Activated CD8-positive, alpha-beta memory T cell treated with anti-CD3 and anti-CD28 coated beads, Interleukin-2, amount 50 U/mL, for 4 hours (primary cell): ENCODE measurements at places on chromosomes 2 and 18.

DNA sequence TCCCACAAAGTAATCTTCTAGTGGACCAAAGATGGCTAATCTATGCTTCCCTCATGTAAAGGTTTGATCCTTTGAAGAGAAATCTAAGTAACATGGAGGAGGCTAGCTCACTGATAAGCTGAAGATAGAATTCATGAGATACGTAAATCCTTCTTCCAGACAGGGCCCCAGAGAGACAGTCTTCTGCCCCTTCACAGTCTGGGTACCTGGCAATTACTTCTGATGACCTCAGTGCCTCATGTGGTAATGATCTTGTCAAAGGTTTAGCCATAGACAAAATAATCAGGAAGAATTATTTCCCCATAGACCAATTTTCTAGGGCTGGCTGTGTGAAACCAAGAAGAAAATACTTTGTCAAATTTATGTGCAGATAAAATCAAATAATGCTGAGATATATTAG lies 495.8 kb downstream of the METTL4 start:
- DNase-seq: no peak

DNA sequence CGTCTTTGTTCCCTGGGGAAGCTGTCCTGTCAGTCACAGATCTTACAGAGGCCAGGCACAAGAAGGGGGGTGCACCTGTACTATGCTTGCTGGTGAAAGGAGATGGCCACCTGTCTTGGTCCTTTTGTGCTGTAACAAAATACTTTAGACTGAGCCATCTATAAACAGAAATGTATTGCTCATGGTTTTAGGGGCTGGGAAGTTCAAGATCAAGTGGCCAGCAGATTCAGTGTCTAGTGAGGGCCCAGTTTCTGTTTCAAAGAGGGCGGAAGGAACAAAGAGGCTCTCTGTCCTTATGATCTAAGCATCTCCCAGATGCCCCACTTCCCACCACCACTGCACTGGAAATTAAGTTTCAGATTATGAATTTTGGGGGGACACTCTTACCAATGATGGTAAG lies 35.5 kb upstream of the RPL37A start:
- DNase-seq: no peak

DNA sequence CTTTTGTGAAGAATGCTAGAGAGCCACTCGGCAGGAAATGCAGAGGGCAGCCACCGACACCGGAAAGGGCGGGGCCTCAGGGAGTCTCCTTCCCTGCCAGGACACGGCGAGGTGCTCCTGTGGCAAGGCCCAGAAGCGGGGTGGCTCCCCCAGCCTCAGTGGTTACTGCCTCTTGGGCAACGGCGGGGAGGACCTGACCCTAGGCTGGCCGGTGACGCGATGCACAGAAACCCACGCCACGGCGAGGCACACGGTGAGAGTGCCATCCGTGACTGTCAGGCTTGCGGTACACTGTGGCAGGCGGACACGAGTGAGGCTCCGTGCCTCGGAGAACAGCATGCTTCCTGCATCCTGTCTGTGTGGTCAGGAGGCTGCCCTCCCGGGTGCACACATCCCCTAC lies 47.8 kb downstream of the ZAP70 start:
- DNase-seq: peak; percentile 48

GRCh38 chr2:170013802-170014551 lies 164.0 kb upstream of the MYO3B start:
- DNase-seq: no peak

DNA sequence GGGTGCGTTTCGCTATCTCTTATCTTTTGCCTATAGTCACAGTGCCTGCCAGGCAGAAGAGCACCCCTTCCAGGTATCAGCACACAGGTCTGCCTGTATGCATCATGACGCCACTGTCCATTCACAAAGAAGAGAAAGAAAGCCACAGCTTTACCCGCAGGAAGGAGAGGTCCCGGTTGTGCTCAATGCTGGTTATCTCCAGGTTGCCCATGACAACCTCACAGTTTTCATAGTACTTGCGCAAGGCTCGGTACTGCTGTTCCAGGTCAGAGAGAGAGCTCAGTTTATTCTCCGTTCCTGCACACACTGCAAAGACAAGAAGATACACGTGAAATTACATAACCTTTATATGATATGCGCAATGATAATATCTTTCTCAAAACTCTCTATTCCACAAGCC lies 414.0 kb downstream of the ERBB4 start:
- DNase-seq: no peak

- peak; percentile 27 for DNase-seq
Observed at GRCh38 chr2:33395655-33396249, 80.7 kb upstream of the RASGRP3 start.

DNA sequence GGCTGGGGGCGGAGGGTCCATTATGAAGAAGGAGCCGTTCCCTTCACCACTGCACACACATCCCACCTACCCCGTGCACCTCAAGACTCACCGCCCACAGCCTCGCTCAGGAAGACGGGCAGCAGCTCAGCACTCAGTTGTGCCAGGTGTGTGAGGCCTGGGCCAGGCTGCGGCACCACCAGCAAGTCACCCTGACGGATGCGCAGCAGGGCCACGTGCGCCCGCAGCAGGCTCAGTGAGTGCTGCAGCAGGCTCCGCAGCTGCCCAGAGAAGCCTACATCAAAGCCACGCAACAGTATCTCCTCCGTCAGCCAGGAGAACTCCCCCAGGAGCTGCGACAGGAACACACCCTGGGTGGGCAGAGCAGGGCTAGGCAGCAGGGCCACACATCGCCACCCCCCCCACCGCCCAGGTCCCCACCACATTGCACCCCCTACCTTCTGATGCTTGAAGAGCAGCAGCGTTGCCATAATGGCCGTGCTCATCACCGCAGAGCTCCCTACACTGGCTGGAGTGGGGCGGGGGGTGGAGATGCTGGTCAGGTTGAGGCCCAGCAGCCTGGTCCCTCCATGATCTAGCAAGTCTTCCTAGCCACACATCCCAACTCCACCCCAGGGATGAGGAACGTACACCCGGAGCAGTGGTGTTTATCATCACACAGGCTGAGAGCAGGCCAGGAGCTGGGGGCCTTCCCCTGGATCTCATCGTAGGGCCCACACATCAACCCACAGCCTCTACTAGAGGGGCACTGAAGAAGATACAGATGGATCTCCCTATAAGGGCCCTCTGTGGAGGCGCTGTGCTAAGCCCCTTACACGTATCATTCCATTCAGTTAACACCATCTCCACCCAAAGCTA lies 10.2 kb downstream of the GPAT2 start:
- no peak for DNase-seq

- no peak for DNase-seq
Observed at GRCh38 chr18:53148123-53148522, 808.1 kb downstream of the DCC start.

DNA sequence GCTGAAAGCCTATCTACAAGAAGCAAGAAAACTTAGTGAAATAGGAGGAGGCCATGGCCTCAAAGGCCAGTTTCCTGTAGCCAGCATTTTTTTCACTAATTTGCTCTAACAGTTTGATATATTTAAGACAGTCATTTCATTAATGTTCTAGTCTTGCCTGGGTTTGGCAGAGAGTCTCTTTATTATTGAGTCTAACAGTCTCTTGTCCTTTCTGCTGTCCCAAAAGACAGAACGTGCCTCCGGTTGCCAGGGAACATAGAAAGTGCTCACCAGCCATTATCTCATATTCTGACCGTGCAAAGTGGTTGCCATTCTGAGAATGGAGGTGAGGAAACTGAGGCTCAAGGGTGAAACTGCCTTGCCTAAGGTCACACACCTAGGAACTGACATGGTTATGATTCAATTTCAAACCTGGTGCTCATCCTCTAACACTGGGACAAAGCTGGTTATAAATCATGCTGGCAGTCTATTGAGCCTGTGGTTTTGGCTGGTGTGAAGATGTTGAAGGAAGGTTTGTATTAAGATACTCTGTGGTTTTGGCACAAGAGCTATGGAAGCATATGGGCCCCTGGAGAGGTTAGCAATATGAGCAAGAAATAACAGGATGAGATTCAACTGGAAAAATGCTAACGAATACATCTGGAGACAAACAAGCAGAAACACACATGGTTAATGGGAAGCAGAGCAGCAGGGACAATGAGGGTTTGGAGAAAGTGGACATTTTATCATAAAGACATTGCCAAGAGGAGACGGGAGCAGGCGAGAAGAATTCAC lies 903.3 kb upstream of the KLHL29 start:
- DNase-seq: no peak

GRCh38 chr2:230877759-230878598 lies 13.2 kb downstream of the ITM2C start:
- peak; percentile 75 for DNase-seq

- DNase-seq: no peak
Observed at GRCh38 chr2:120620025-120620793, 115.5 kb upstream of the GLI2 start.

DNA sequence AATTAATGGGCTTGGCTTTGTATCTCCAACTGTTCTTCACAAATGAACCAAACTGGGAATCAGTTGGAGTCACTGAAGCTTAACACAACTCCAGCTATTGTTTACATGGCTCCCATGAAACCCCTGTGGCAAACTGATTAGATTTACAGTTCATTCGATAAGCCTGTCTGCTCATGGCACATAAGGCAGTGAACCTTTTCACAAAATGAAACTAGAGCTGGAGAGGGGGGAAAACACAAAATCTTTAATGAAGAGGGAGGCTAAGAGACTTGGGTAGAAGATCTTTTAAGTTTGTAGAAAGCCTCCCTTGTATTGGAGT lies 11.6 kb upstream of the ITGA6 start:
- no peak for DNase-seq

GRCh38 chr2:186575856-186576255 lies 14.0 kb upstream of the ITGAV start:
- DNase-seq: no peak

DNA sequence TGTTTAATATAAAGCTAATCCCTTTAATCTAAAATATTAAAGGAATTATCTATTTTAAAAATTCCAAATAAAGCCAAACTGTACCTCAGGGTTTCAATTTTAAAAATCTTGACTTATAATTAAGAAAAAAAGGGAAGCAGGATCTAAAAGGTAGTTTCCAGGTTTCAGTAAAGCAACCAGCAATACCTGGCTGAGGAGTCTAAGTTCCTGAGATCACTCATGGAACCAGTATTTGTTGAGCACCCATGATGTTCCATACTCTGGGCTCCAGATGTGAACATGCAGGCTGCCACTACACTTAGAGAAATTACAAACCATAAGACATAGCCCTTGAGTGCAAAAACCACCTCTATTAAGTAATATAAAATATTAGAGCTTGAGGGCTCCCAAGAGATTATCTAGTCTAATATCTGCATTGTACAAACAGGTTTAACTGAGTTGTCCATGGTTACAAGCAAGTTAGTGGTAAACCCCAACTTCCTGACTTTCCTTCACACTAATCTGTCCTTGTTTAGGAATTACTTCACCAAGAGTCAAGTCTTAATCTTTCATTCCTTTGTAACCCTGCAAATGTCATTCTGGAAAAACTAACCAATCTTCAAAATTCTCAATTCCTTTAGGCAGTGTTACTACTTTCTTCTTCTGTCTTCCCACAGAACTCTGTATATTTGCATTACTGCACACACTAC lies 49.2 kb downstream of the CLASP1 start:
- DNase-seq: no peak

- no peak for DNase-seq
Observed at GRCh38 chr2:69554568-69554967, 89.0 kb downstream of the AAK1 start.

DNA sequence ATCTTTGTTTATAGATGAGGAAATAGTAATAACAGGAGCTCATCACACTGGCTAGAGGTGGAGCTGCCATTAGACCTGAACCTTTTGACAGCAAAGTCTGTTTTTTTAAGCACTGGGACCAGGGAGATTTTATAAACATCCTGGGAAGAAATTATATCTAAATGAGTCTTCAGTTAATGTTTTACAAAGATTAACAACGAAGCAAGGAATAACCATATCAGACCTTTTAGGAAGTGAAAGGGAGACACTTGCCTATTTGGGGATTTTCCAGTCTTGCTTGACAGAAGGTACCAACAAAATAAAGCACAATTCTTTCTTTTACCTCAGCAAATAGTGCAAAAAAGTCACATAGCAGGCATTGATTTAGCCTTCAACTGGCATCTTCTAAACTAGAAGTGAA lies 777.0 kb downstream of the CPS1 start:
- DNase-seq: no peak

DNA sequence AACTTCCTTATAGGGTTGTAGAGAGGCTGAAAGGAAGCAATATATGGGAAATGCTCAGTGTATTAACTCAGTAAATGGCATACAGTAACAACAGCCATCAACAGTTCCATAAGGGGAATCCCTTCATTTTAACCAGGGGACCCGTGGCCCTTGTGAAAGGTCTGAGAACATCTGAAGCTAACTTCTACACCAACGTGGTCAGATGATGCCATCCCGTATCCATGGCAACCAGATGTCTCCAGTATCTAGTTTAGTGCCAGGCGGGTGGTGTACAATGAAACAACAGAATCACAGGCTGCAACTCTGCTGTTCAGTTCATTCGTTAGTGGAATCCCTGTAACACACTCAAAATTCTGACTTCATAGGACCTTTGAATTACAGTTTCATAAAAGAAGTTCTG lies 162.3 kb downstream of the TGIF1 start:
- no peak for DNase-seq

- DNase-seq: peak; percentile 73
Observed at GRCh38 chr2:237674731-237675276, 47.4 kb downstream of the LRRFIP1 start.

- DNase-seq: no peak
Observed at GRCh38 chr2:31294196-31294595, 60.2 kb downstream of the EHD3 start.

- no peak for DNase-seq
Observed at GRCh38 chr2:148044322-148044721, 23.4 kb downstream of the MBD5 start.

GRCh38 chr2:71618327-71619113 lies 165.2 kb downstream of the DYSF start:
- DNase-seq: no peak

GRCh38 chr2:28618221-28619141 lies 122.6 kb downstream of the PLB1 start:
- no peak for DNase-seq

DNA sequence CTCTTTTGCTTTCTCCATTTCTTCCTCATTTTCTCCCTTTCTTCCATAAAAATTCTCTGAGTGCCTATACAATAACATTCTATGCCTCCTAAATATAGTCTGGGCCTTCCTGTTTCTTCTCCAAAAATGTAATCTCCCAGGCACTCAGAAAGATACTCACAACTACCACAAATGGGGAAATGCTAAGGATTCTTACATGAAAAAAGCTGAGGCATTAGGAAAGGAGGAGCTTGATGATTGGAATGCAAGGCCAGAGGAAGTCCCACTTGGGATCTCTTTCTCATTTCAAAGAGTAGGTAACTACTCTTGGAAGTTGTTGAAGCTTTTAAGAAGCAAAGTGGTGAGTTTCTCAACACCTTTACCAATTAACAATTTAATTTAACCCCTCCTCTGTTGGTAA lies 3.4 kb downstream of the VSNL1 start:
- no peak for DNase-seq
